Hematopoietic multipotent progenitor cell treated with erythropoietin and hydrocortisone succinate and interleukin-3 and kit ligand, for 6 days (in vitro differentiated cells): ENCODE measurements at places on chromosomes 3 and 15.

DNA sequence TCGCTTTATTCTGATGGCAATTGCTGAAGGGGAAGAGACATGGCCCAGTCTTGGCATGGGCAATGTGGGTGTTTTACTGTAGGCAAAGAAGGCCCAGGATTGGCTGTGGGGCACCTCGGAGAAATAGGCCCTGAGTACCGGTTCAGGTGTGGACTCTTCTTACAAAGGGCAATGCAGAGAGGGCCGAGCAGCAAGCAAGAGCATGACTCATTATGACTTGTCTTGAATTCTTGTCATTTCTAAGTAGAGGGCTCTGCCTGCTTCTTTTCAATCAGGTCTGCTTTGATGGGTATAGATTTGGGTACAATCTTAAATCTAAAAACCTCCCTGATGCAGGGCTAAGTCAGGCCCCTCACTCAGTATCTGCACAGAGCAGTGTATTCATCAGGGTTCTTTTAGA is 14.8 kb upstream of the BUB1B start:
- DNase-seq, result no peak

DNA sequence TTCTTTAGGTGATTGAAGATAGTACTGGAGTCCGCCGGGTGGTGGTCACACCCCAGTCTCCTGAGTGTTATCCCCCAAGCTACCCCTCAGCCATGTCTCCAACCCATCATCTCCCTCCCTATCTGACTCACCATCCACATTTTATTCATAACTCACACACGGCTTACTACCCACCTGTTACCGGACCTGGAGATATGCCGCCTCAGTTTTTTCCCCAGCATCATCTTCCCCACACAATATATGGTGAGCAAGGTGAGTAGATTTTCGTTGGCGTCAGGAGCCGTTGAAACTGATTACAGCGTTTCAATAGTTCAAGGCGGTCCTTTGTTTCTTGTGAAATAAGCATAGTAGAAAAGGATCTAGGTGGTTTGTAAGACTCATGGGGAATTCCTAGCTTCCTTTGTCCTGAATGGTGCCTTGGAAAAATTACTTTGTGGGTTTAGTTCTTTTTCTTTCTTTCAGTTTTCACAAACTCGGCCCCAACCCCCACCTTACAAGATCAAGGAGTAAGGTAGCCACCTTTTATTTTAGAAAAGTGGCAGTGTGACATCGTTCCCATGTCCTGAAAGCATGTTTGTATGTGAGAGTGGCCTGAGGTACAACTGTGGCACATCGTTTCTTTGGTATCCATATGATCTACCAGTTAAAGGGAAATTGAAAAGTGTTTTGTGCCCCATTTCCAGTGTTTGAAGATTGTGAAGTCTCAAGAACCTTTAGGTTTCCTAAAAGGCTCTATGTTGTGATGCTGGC is 200.6 kb downstream of the GHSR start:
- DNase-seq, result no peak

DNA sequence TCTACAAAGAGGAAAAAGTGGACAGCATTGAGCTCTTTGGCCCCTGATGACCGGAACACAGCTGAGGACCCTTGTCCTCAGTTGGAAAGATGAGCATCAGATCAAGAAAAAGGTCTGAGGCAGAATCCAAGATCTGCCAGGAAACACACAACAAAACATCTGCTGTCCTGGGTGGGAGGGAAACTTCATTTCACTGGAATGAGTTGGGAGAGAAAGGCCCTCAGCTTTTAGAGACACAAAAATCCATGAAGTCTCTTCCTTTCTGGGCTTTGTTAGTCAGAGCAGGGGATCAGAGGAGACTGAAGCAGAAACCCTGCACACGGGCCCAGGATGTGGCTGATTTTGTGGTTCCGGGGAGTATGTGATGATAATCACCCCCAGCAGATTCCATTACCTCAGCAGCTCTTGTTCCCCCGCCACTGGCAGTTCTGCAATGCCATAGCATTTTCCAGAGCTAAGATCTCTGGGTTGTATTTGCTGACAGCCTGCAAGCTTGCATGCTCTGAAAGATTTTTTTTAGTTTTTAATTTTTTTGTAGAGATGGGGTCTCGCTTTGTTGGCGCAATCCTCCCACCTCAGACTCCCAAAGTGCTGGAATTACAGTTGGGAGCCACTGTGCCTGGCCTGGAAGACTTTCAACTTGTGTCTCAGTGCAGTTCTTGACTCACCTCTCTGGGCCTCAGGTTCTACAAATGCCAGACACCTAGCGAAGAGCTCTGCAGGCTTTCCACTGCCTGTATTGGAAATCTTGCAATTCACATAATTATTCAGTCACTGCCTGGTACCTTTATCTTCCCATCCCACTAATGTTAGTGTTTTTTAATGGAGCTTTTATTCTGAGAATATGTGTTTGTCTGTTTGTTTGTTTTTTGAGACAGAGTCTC is 5.8 kb upstream of the TATDN2 start:
- DNase-seq, result peak; percentile 77

DNA sequence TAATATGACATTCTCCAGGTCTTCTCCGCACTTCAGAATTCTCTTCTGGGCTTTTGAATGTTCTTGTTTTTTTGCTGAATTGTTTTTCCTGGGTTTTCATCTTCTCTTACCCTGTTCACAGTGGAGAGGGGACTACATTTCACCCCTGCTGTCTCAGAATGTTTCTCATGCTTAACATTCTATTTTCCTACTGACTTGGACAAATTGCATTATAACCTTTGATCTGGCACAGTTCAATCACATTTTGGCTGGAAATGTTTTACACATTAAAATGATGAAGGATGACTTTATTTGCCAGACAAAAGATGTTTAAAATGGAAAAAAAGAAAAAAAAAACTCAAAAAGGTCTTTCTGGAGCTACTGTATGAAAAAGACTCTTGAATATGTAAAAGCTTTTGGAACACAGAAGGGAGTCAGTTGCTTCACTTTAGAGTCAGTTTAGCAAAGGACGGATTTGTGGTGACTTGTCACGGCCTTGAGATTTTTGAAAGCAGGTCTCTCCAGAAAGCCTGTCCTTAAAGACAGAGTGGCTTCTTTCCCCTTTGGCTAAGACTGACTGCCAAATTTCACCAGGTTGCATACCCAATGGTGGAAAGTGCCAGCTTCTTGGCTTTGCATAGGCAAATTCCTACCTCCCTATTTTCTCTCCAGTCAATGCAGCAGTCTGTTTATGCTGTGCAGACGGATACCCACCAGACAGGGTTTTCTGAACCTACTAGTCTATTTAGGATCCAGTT is 401.0 kb upstream of the TBL1XR1 start:
- no peak for DNase-seq

- peak; percentile 86 for DNase-seq
These were observed 14.5 kb downstream of the EFCAB12 start for GRCh38 chr3:129413687-129414506.
